Inflammatory macrophage treated with lipopolysaccharide for 1 hour (primary cell): ENCODE measurements at places on chromosomes 4 and X.

- peak; percentile 82 for DNase-seq
Measured at GRCh38 chrX:107676559-107677378, 48.5 kb downstream of the PRPS1 start.

- no peak for DNase-seq
Measured at GRCh38 chr4:77248805-77249204, 91.8 kb downstream of the CCNG2 start.

DNA sequence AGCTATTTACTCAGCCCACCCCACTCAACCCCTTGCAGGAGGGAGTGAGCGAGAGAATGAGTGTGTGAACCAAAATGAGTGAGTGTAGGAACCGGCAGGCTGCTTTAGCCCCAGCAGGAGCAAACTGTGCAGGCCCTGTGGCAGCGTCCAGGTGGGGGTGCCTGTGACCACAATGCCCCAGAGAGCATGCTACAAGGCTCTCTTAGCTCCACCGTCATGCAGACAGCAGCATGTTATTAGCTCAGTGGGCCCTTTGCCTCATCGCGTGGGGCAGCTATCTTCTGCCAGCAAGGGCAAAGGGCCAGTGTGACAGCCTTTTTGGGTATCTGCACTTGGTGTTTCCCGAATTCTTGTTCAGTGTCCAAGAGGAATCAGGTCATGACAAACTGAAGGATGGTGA, 271.3 kb downstream of the GPM6A start:
- DNase-seq, result no peak

DNA sequence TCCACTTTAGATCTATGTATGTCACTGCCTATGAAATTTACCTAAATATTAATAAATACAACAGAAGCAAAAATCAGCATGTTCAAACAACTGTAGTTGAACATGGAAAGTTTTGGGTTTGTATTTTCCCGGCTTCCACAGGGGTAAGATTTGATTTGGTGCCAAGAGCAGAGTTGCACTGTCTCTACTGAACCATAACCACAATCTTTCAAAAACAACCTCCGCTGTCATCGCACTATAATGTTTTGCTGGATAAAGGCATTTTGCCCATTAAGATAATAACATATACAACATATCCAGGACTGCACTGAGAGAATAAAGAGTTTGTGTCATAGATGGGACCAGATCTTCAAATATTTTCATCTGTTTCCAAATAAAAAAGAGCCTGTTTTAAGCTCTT, 94.9 kb downstream of the TENM3 start:
- no peak for DNase-seq
